ENCODE measurements at places on chromosomes 7 and 10.

DNA sequence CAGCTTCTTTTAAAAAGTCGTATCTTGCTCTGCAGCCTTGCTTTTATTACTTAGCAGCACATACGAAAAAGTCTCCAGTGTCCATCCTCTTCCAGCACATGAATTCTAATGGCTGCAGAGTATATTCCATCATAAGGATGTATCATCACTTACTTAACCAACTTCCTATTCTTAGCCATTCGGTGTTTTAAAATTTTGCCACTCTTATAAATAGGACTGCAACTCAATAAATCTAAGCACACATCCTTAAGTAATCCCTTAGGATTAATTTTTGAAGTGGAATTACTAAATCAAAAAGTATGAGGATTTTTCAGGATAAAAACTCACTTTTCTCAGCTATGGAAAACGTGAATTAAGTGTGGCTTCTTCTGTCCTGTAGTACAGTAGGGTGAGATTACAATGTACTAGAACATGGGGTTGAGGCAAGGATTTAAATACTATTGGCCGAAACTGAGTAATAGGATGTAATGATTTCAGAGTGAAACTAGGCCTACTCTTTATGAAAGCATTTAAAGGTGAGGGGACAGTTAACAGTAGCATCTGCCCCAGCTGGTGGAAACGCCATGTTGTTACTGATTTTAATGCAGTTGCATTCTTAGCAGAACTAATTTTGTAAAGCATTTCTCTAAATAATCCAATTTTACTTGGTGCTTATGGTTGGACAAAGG, 1035.5 kb downstream of the LRMDA start:
- DNase-seq = no peak

DNA sequence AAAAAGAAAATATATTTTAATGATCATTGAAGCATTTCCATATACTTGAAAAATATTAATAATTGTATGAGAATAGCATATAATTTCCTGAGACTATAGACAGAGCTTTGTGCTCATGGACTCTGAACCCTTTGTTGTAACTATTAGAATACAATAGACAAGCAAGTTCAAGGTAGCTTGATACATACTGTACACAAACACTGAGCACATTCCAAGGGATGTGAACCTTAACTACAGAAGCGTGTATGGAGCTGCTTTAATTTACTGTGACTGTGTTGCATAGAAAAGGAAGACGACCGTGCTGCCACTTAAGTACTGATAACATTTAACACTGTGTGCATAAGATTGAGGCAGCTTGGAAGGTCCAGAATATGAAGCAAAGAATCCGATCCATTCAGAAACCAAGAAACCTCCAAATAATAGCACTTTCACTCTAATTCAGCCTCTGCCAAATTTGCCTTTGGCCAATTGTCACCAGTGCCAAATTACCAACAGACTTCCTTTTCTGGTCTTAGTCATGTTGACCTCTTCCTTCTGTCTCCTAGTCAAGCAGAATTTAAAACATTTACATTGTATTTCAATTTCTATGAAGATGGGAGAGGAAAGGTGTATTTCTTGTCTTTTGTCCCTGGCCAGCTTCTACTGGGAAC, 566.1 kb upstream of the GALNT17 start:
- DNase-seq = no peak

- no peak for DNase-seq
These were observed 1018.7 kb downstream of the TYW1 start for GRCh38 chr7:68015122-68015977.

- DNase-seq = no peak
These were observed 47.3 kb downstream of the C10orf105 start for GRCh38 chr10:71671994-71672946.

- DNase-seq = no peak
These were observed 217.3 kb downstream of the ZEB1 start for GRCh38 chr10:31536302-31536701.

DNA sequence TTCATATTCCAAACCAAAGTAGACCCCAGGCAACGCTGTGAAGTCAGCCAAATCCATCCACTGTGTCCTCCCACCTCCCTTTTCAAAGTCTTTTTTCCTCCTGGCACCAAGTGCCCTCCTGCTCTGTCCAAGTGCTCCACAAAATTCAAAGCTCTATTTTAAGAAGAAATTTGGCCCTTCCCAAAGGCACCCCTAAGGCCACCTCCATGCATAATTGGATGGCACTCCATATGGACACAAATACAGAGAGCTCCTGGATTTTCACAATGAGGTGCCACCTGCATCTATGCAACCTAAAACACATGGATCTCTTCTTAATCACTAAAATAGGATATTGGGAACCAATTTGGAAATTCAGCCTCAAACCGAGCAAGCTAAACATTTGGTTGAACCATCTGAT, 121.6 kb downstream of the RELN start:
- no peak for DNase-seq

DNA sequence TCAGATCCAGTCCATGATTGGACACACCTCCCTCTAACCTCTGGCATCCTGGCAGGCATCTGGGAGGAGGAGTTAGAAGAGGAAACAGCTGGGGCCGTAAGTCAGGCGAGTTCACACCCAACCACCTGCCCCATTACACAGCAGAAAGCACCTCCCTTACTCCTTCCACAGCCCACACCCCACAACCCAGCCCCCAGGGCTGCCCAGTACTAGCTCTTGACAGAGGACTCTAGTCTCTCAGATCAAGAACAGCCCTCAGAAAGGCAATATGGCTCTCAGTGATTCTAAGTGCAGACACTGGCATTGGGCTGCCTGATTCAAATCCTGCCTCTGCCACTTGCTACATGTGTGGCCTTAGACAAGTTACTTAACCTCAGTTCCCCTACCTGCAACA, 34.1 kb downstream of the KCNMA1 start:
- peak; percentile 91 for DNase-seq

GRCh38 chr10:32582946-32583345, 137.0 kb downstream of the CCDC7 start:
- DNase-seq = no peak

GRCh38 chr7:77327067-77327931, 88.8 kb downstream of the GSAP start:
- peak; percentile 92 for DNase-seq

DNA sequence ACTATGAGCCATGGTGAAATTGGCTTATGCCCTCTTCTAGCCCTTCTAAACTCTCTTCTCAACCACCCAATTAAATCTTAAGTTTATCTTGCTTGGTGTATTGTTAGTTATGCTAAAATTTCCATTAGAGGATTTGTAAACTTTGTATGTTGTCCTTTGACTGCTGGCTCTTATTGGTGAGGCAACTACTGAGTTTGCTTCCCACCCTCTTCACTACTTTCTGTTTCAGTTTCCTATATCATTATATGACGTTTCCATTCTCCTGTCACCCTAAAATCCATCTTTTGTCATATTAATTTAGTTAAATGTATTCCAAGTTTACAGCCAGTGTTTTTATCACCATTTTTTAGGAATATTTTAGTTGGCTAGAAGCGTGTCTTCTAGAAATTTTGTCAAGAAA, 80.9 kb upstream of the VWC2 start:
- no peak for DNase-seq

DNA sequence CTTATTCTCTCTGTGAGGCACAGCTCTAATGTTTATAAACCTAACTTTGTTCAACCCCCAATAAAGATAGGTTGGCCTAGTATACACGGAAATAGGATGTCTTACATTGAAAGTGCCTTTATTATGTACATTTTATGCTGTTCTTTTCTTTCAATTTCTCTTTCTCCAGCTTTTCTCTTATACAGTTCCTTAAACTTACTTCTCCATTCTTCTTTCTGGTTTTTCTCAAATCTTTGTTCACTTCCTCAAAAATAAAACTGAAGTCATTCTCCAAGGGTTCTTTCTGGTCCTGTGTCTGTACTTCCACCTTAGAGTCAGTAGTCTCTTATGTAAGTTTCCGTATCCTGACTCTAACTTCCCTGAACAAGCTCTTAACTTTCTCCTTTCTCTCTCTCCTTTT, 29.2 kb upstream of the NAMPT start:
- peak; percentile 98 for DNase-seq

- DNase-seq = no peak
These were observed 27.1 kb downstream of the PCGF5 start for GRCh38 chr10:91247360-91248111.

Data from Kasumi-1 (cell line).